ENCODE measurements at places on chromosomes 1 and 21. TPM values are rescaled to one million over a fixed set of nuclear protein-coding genes. Genes with fewer than 3 reads are reported as not detected.

The LRRC7 gene
- not detected for total RNA-seq

The GCSAML gene
- not detected for total RNA-seq

The ZBTB37 gene
- total RNA-seq = 7.9 TPM

The TMEM183A gene
- 71.0 TPM for total RNA-seq

The SLC30A2 gene
- total RNA-seq = not detected

The DENND4B gene
- total RNA-seq = 100 TPM

The C1orf94 gene
- total RNA-seq = not detected

The CLCA4 gene
- total RNA-seq = not detected

The NBPF6 gene
- total RNA-seq = not detected

The PLPP3 gene
- total RNA-seq = not detected

The FCRL5 gene
- not detected for total RNA-seq

The KRTAP21-2 gene
- total RNA-seq = not detected

The MUTYH gene
- total RNA-seq = 53.7 TPM

The GFI1 gene
- total RNA-seq = 47.7 TPM

The SMCP gene
- total RNA-seq = not detected

The SLC6A9 gene
- total RNA-seq = 13.4 TPM

The ABCG1 gene
- 11.6 TPM for total RNA-seq

The C1orf105 gene
- not detected for total RNA-seq

The KCNC4 gene
- 14.3 TPM for total RNA-seq

The FAM177B gene
- not detected for total RNA-seq

The AUNIP gene
- total RNA-seq = 12.9 TPM

The OR2L5 gene
- not detected for total RNA-seq

The APOBEC4 gene
- total RNA-seq = not detected

The IFI44 gene
- total RNA-seq = 55.4 TPM

The PIGR gene
- total RNA-seq = 0.07 TPM

The PAPPA2 gene
- 0.28 TPM for total RNA-seq

The KRTAP13-4 gene
- total RNA-seq = not detected

The KCNJ9 gene
- 0.04 TPM for total RNA-seq

The NEXN gene
- total RNA-seq = 3.6 TPM

The LRRC71 gene
- total RNA-seq = not detected

The KRTAP13-3 gene
- not detected for total RNA-seq

The DMRTB1 gene
- 0.25 TPM for total RNA-seq

The SH2D1B gene
- total RNA-seq = not detected

The NUP210L gene
- 0.05 TPM for total RNA-seq

The ARF1 gene
- total RNA-seq = 337 TPM

The F13B gene
- not detected for total RNA-seq

The PADI2 gene
- total RNA-seq = 0.05 TPM

The ST6GALNAC3 gene
- 0.73 TPM for total RNA-seq

The TEDDM1 gene
- total RNA-seq = not detected

The KAZN gene
- total RNA-seq = 0.89 TPM

The GJA9 gene
- total RNA-seq = not detected

All from activated CD4-positive, alpha-beta T cell treated with anti-CD3 and anti-CD28 coated beads for 36 hours (primary cell).